Stromal cell of bone marrow (primary cell): ENCODE measurements at places on chromosomes 7 and 10.

GRCh38 chr7:127021019-127021738, 231.6 kb downstream of the GRM8 start:
- DNase-seq = no peak

DNA sequence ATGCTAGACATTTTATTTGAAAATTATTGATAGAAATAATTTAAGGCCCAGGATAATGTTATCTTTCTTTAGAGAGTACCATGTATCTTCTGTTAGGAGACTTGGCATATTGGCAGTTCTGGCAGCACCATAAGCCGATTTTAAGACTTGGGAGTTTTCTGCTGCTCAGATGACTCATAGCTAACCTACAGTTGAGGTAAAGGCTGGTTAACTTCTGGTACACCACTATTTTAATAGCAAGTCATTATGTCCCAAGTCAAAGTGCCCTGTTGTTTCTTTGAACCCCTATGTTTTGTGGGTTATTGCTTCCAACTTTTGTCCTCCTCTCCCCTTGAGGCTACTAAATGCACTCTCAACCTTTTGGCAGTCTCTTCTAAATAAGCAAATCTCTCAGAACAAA, 25.2 kb downstream of the ATRNL1 start:
- DNase-seq = no peak

- DNase-seq = no peak
Observed at GRCh38 chr10:43944381-43945093, 295.9 kb upstream of the ZNF32 start.

DNA sequence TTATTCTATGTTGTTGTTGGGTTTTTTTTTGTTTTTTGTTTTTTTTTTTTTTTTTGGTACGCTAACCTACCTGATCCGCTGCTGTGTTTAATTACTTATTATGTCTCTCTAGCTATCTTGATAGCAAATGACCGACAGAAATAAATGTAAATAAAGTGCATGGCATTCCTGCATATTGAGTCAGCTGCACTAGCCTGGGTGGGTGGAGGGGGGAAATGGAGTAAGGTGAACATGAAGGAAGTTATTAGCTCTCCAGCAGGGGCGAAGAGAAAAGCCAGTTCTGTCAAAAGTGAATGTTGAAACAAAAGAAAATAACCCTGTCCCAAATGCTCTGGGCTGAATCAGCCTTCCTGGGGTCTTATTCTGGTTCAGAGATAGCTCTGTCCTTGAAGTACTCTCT, 210.7 kb upstream of the MDFIC start:
- no peak for DNase-seq

GRCh38 chr10:86281396-86281795, 85.2 kb downstream of the GRID1 start:
- no peak for DNase-seq

DNA sequence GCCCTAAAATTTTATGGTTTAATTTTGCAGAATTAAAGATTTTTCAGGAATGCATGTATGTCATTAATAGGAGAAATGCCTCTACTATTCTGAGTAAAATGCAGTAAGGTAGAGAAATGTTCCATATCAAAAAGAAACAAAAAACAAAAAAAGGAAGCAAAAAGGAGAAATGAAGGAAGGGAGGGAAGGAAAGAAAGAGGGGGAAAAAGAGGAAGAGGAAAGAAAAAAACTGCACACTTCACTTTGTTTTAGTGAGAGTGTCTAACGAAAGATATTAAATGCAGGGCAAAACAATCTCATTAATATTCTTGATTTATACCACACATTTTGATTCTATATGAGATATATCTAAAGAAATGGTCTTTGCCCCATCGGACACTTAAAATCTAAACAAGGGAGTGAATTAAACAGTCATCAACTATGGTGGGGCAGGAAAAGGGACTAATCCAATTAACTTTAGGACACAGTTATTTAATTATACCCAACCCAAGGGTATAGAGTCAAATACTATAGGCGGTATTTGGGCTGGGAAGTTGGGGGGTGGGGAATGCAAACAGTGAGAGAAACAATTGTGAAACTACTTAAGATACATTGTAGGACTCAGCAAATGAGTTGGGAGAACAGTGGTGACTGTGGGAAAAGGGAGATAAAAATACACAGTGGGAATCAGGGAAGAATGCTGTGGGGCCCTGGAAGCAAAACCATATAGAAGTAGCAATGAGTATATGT, 27.0 kb downstream of the IMMP2L start:
- no peak for DNase-seq

GRCh38 chr10:69898524-69898923, 96.8 kb downstream of the COL13A1 start:
- DNase-seq = no peak

DNA sequence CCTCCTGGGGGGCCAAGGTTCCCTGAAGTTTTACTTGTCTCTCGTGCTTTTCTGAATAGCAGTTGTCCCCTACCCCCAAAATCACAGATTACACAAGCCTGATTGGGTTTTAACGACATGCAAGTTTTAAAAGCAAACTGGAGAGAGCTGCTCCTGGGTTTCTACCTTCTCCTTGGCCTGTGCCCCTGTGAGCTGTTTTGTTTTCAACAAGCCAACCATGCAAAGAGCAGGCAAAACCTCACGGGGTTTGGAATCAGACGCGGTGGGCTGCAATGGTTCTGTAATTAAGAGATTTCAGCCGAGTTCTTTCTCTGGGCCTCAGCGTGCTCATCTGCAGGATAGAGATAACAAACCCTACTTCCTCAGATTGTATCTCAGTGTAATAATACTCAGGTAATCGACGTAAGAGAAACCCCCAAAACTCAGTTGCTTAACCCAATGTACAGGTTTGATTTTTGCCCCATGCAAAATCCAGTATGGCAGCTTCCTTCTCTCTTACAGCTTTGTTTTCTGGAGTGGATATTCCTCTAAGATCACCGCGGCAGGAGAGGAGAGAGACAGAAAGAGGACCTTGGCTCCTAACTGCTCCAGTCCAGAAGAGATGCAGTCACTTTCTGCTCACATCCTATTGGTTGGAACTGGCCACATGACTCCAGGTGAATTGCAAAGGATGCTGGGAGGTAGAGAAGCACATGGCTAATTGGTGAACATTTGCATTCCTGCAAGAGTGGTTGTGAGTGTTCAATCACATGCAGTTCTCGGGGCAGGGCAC, 42.0 kb downstream of the MYL10 start:
- DNase-seq = no peak

- DNase-seq = no peak
Observed at GRCh38 chr7:71636329-71636728, 504.4 kb downstream of the GALNT17 start.

- DNase-seq = no peak
Observed at GRCh38 chr7:20783125-20783699, 3.5 kb downstream of the SP8 start.

DNA sequence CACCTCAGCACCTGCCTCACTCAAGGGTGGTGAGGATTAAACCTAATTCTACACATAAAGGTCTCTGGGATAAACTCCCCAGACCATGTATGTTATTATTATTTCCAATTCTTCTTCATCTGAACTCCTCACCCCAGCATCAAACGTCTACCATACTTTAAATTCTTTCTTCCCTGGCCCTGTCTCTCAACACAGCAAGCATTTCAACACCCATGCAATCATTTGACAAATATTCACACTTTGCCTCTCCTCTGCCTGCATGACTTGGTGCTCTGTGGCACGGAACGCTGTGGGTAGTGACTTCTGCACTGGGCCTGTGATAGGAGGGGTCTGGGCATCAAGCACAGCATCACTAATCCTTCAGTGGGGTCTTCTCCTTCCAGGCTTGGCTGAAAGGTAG, 490.8 kb downstream of the TNS3 start:
- no peak for DNase-seq

GRCh38 chr7:73941836-73942551, 81.0 kb downstream of the TMEM270 start:
- DNase-seq = no peak

DNA sequence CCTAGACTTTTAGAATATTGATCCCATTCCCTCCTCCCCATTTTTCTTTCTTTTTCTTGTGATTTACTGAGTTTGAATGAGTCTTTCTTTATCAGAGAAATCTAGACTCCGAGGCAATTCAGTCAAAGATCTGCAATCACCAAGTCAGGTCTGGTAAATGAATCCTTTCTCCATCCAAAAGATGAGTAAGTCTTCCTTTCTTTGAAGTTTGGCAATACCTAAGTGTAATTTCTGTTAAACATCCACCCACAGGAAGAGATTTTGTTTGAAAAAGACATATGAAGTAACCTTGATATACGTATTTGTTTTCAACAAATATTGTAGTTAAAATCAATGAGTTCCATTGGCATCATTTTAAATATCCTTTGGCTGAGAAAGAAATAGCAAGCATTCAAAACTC, 58.3 kb downstream of the SLC39A12 start:
- no peak for DNase-seq

DNA sequence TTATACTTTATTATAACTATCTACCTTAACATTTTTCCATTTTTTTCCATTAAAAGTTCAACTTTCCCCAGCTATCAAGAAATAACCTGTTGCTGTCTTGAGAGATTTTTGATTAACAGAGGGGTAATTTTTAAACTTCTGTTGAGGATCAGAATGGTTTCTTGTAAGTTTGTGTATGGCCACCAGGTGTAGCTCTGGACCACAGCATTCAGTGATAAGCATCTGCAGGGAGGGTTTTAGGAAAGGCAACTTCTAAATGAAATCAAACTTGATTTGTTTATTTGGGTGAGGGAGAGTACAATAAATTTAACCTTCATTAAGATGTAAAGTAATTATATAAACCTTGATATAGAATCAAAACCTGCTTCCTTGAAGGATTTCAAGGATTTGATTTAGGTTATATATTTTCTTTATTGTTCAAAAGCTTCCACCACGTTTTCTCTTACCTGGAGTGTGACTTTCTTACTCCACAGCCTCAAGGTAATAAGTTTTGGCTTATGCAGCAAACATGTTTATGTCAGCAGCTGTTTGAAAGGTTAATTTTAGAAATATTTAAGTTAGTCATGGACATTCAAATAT, 153.3 kb downstream of the STK31 start:
- peak; percentile 18 for DNase-seq

- DNase-seq = peak; percentile 57
Observed at GRCh38 chr7:141362580-141363435, 188.4 kb upstream of the AGK start.

DNA sequence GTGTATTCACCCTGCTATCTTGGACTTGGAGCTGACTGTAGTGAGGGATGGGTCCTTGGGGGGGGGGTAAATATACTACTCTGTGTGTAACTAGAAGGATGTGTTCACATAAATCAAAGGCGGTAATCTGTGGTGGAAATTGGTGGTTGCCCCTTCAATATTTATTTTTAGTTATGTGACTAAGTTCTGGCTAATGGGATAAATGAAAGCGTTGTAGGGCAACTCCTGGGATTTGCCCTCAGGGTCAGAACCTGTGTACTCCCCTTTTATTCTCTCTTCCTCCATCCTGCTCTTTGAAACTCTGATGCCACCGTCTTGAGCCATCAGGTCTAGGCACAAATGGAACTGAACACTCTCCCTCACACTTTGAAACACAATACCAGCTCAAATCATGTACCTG, 24.3 kb upstream of the ST7 start:
- no peak for DNase-seq

- DNase-seq = no peak
Observed at GRCh38 chr7:35380739-35381224, 126.9 kb upstream of the TBX20 start.

DNA sequence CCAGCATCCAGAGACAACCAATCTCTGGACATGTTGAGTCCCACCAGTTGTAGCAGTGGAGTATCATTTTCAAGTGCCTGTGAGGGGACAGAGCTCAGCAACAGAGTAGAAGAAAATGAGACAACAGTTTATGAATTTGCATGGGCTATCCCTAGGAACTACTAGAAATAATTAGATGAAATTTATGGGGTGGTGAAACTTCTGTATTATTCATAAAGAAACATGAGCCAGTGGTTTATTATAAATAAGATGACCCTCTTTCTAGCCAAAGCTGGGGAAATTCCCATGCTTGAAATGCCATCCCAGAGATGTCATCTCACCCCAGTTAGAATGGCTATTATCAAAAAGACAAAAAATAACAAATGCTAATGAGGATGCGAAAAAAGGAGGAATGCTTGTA, 55.1 kb upstream of the ITGB8 start:
- no peak for DNase-seq

DNA sequence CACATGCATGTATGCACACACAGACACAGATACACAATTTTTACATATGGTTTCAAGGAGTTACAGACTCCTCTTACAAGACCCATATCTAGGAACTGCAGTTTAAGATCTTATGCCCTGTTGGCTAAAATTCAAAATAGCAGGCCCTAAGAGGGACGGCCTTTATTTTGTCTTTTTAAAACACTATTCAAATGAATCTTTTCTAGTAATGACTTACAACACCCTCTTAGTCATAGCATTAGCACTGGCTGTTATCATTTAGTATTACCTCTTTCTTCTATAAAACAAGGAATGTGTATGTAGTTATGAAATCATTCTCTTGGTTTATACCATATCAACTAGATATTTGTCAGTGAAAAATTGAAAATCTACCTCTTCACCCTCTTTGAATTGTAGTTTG, 15.3 kb downstream of the PAPSS2 start:
- DNase-seq = no peak

DNA sequence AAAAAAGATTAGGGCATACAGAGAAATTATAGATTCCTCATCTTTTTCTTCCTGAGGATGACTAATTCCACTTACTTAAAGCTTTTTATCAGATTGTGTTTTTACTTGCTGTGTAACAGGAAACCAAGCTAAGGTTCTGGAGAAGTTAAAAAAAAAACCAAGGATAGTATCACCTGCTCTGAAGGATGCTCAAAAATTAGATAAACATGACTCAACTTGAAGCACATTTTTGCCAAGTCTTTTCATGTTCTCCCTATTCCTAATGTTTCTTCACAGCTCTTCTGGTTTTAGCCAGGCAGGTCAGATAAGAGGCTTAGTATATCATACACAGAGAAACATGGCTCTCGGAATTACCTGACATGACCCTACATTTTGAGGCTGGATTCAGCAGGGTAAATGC, 90.3 kb downstream of the CPEB3 start:
- no peak for DNase-seq

DNA sequence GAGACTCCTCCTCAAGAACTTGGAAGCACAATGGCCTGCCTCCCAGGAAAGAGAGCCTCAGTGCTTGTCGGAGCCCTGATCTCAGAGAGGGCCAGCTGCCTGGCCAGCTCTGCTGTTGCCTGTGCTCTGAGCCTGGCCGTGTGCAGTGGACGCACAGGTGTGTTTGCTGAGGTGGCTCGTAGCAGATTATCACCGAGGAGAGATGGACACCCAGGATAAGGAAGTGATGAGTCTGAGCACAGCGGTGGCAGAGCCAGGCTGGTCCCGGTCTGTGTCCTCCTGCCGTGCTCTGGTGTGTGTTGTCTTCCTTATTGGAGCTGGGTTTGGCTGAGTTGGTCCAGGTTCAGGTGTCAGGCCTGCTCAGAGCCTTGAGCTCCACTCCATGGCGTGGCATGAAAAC, 208.5 kb downstream of the EBF3 start:
- no peak for DNase-seq
